NCI-H1417 (cell line): ENCODE measurements at places on chromosomes 5 and 9.
A peak's percentile ranks its signal among the peaks of the same experiment; 100 is the strongest.

- DNase-seq: peak; percentile 87
Observed at GRCh38 chr9:97411789-97412625, at the start of gene TDRD7. Gene TDRD7, plus strand, starts transcription at chr9:97412096. Its CDS starts 16,370 bp downstream, at chr9:97428466.

GRCh38 chr9:72675586-72675985 lies 154.2 kb downstream of the TMC1 start:
- peak; percentile 46 for DNase-seq

DNA sequence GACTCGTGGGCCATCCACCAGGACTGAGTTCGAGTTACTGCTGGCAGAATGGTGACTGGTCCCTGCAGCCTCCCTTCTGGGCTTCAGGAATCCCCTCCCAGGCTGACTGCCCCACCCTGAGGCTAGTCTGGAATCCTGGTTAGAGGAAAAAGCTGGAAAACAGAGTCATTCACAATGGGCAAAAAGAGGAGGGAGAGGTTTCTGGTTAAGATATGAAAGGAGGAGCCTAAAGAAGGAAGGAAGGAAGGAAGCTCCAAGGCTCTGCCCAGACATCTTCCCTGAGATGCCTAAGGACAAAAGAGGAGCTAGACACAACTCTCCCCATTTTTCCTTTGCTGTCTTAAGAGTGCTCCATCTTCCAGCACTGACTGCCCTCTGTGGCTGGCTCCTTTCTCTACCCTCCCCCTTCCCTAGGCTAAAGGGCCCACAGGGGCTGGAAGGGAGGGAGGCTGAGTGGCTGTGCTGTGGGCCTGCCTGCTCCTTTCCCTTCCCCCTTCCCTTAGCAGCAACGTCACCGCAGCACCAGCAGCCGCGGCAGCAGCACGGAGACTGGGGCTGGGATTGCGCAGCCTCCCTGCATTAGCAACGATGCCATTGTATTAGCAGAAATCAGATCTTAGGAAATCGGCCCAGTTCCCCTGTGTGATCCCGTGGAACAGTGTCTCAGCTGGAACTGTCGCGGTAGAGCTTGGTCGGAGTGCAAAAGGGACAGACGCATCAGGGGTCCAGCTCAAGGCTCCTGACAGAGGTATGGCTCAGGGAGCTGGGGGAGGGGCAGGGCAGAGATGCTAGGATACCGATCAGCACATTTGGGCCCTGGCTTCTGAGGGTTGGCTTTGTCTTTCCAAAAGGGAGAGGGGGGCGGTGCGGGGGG lies 48.7 kb downstream of the RUSC2 start:
- no peak for DNase-seq

DNA sequence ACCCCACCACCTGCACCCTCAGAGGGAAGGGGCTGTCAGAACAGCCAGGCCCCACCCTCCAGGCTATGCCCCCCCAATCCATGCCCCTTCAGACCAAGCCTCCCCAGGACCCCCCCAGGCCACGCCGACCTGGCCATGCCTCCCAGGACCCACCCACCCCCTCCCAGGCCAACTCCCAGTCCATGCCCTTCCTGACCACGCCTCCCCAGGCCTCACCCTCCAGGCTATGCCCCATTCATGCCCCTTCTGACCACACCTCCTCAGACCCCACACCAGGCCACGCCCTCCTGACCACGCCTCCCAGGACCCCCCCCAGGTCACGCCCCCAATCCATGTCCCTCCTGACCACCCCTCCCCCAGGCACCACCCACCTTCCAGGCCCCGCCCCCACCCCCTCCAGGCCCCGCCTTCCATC lies 27.6 kb downstream of the TPPP start:
- no peak for DNase-seq

DNA sequence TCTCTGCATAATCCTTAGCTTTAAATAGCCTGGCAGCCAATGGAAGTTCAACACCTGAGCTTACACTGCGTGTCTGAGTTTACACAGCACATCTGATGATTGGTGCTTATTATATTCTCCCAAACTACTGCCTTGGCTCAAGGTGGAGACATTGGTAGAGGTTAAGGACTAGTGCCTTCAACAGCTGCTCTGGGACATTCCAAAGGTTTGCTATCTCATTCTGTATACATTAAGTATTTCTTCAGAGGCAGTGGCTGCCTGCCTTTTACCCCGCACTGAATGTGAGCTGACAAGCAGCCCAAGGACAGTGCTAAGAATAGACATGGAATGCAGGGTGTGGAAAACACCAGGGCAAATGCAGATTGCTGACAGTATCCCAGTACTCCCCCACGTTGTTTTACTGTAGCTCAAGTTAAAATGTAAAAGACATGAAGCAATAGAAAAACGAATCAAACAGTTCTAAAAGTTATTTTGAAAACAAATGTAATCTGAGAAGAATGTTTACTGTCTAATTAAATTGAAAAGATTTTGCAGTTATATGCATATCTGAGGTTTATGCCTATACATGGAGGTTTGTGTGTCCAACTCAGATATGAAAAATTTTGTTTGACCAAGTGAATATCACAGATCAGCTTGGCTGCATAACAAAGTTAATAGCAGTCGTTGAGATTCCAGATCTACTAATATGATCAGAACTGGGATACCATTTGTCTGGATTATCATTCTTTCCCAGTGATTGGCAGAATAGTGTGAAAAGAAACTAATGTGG lies 1.8 kb downstream of the HSPB3 start:
- DNase-seq: no peak

DNA sequence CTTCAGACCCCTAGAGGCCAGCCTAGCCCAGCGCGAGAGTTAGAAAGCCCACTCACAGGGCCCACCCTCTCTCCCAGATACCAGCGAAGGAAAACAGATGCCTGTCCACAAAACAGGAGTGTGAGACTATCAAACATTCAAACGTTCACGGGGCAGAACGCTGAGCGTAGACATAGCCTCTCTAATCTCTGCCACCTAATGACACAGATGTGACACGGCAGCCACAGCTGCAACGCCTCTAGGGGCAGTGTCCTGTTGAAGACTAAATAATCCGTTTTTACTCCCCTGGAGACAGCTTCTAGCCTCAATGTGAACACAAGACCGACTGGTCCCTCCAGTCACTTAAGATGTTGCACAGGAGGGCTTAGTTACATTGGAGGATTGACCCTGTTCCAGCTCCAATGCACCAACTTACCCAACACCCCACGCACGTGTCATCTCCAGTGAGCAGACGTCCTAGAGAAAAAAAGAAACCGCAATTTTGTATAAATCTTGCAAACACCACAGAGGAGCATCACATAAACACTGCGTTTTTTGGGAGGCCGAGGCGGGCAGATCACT lies 14.3 kb downstream of the DIPK1B start:
- no peak for DNase-seq

- no peak for DNase-seq
Observed at GRCh38 chr9:326667-327066, 112.0 kb downstream of the DOCK8 start.

DNA sequence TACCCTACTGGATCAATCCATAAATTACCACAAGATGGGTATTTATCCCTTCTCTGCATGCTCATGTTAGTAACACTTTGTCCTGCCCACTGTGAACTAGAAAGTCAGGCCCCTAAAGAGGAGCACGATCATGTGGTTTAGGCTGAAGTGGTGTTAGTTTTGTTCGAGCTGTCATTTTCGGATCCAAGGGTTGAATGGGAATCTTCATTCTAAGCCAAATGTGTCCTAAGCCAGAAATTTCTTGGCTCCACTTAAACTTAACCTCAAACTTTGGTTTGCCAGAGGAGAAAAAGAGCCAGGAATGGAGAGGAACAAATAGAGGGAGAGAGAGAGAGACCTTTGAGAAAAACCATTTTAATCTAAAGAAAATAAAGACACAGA lies 837.7 kb upstream of the ZNF608 start:
- no peak for DNase-seq

GRCh38 chr9:23717505-23717904 lies 108.5 kb downstream of the ELAVL2 start:
- no peak for DNase-seq

GRCh38 chr9:87725900-87726709 lies at the start of gene CTSL:
Gene CTSL, plus strand, starts transcription at chr9:87726119. Its CDS starts 1,485 bp downstream, at chr9:87727604.
- peak; percentile 94 for DNase-seq

GRCh38 chr5:171342362-171343111 lies 33.5 kb downstream of the TLX3 start:
- peak; percentile 21 for DNase-seq

- DNase-seq: no peak
Observed at GRCh38 chr5:135458921-135459331, 6.8 kb upstream of the TIFAB start.

- no peak for DNase-seq
Observed at GRCh38 chr5:143402017-143402552, 1.4 kb downstream of the NR3C1 start.

DNA sequence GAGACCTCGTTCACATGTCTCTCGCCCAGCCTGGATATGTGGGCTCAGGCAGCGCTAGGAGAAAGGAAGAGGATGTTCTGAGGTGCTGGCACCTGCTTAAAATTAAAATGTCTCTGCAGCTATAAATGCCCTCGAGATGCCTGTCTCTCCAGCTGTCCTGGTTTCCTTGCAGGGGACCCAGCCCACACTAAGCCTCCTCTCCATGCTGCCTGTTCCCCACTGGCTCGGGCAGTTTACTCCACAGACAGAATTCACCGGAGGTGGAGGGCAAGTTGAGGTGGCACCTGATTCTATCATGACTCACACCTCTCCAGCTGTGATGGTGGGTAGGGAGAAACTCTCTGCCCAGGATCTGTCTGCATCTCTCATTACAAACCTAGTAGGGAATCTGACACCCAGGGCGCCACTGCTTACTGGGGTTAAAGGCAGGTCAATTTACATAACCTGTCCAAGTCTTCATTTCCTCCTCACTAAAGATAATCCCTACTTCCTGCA lies 420.9 kb downstream of the SPOCK1 start:
- peak; percentile 5 for DNase-seq

- DNase-seq: no peak
Observed at GRCh38 chr5:27208051-27208450, 169.7 kb upstream of the CDH9 start.

DNA sequence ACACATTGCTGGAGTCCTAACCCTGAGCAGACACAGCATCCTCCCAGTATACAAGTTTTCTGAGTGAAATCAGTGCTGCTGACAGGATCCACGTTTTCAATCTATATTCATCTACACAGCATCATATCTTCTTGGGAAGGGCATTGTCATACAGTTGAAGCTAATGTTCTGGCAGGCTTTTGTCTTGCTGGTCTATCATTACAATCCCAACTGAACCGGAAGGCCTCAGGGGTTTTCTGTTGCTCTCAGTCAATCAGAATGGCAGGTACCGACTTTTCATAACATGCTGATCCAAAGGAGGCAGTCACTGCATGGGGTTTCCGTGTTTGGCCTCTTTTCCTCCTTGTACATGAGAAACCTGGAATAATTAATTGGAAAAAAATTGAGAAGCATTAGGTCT lies 2118.8 kb upstream of the WWC1 start:
- DNase-seq: no peak

- DNase-seq: no peak
Observed at GRCh38 chr9:24932785-24933184, 387.1 kb upstream of the IZUMO3 start.

- DNase-seq: no peak
Observed at GRCh38 chr9:80492221-80492620, 920.5 kb downstream of the TLE4 start.

- peak; percentile 38 for DNase-seq
Observed at GRCh38 chr9:119588874-119589744, 219.9 kb upstream of the BRINP1 start.

GRCh38 chr5:55568654-55569512 lies 34.1 kb upstream of the PLPP1 start:
- DNase-seq: no peak

- no peak for DNase-seq
Observed at GRCh38 chr5:163580516-163580915, 75.1 kb downstream of the MAT2B start.

DNA sequence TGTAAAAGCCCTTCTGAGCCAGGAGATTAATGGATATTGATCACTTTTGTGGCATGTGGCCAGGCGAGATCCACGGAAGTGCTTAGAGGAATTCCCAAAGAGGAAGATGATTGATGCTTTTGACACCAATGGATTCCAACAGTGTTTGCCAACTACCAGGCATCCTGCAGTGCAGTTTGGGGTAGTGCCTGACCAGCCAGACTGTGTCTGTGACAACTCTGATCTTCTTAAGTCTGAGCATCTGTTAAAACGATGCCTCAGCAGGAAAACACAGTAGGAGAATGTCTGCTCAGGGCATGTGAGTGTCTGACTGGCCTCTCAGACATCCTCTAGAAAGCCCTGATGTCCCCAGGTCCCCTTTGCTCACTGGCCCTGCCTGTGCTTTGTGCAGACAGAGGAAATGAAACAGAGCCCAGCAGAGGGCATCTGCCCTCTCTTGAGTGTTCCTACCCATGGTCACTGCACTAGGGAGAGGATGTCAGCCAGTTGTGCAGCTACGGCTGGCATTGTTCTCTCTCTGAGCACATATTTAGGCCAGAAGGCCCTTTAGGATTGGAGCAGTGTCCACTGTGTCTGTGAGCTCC lies 57.0 kb downstream of the TRPC7 start:
- no peak for DNase-seq

- DNase-seq: no peak
Observed at GRCh38 chr5:80229902-80230255, 26.0 kb downstream of the SERINC5 start.

- peak; percentile 73 for DNase-seq
Observed at GRCh38 chr5:174425271-174425963, 299.0 kb upstream of the MSX2 start.

GRCh38 chr5:80866371-80866770 lies 93.8 kb upstream of the RASGRF2 start:
- no peak for DNase-seq

DNA sequence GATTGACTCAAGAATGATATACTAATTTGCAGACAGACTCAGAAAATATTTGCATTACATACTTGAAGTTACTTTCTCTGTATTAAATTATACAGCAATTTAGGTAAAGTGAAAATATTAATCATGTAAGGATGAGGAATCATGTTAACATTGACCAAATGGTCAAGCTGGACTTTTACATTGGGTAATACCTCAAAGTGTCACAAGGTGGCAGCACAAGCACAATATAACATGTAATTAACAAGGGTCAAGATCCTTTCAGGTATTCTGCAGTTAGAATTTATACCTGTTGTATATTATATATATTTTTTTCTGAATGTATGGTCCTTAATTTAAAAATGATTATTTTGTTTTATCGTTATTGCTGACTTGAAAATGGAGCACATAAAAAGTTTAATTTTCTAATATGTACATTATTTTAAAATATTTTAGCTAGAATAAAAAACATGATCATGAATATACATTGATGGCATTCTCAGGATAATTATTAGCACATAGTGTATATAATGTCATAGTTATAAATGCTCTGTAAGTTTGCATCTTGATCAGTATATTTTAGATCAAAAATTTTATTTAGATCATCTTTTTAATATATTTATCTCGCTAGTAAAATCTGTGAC lies 8.6 kb downstream of the HAPLN1 start:
- peak; percentile 19 for DNase-seq

GRCh38 chr5:102411-103043 lies 10.6 kb downstream of the PLEKHG4B start:
- no peak for DNase-seq

DNA sequence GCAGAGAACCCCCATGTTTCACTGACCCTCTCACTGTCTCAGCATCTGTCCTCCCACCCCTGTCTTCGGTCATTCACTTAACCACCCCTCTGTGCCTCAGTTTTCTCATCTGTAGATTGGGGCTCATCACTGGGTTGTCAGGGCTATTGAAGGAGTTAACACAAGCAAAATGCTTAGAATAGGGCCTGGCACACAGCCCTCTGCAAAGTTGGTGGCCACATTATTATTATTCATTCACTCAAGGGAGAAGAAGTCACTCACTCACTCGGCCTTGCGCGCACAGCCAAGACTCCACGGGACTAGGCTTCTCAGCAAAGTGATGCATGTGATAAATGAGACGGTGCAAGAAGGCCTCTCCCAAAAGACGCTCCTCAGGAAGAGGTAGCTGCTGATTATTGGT lies 8.0 kb downstream of the PDGFRB start:
- DNase-seq: no peak

GRCh38 chr5:371811-372555 lies 50.5 kb downstream of the AHRR start:
- no peak for DNase-seq
